ENCODE measurements at places on chromosomes 2 and 18. TPM values are rescaled to one million over a fixed set of nuclear protein-coding genes. Genes with fewer than 3 reads are reported as not detected.

The POTEI gene
- 0.17 TPM for total RNA-seq

The UGT1A10 gene
- not detected for total RNA-seq

The FANCL gene
- total RNA-seq: 18.6 TPM

The CD8B gene
- not detected for total RNA-seq

The GMPPA gene
- 37.8 TPM for total RNA-seq

The CDH19 gene
- total RNA-seq: 1.5 TPM

The ANTXR1 gene
- 41.3 TPM for total RNA-seq

The PXDN gene
- 99.8 TPM for total RNA-seq

The AMER3 gene
- total RNA-seq: not detected

The ZNF514 gene
- 11.9 TPM for total RNA-seq

The SIX3 gene
- not detected for total RNA-seq

The IL36RN gene
- 1.3 TPM for total RNA-seq

The SPP2 gene
- total RNA-seq: not detected

The HPCAL1 gene
- 81.3 TPM for total RNA-seq

The ANKRD29 gene
- total RNA-seq: 8.7 TPM

The DLX1 gene
- total RNA-seq: 0.17 TPM

The WDR33 gene
- total RNA-seq: 43.7 TPM

The PROC gene
- 1.4 TPM for total RNA-seq

The SYT4 gene
- total RNA-seq: not detected

The LIMS2 gene
- 0.42 TPM for total RNA-seq

The ARHGAP28 gene
- 0.38 TPM for total RNA-seq

The CCNT2 gene
- total RNA-seq: 27.3 TPM

The CIAO1 gene
- 64.5 TPM for total RNA-seq

The PROM2 gene
- total RNA-seq: 73.5 TPM

The RAD51AP2 gene
- total RNA-seq: 0.17 TPM

The IL36G gene
- not detected for total RNA-seq

The CROCC2 gene
- not detected for total RNA-seq
